ENCODE measurements at places on chromosomes 5 and 9.
A peak's percentile ranks its signal among the peaks of the same experiment; 100 is the strongest.

- no peak for DNase-seq
These were observed 17.9 kb downstream of the SRFBP1 start for GRCh38 chr5:121979691-121980090.

- DNase-seq: peak; percentile 31
These were observed 18.5 kb downstream of the AGTPBP1 start for GRCh38 chr9:85723215-85723614.

GRCh38 chr9:36928670-36929349 is 105.3 kb downstream of the PAX5 start:
- no peak for DNase-seq

GRCh38 chr5:132114150-132115121 is 40.8 kb downstream of the CSF2 start:
- DNase-seq: no peak

GRCh38 chr9:18043978-18044377 is 430.0 kb upstream of the ADAMTSL1 start:
- no peak for DNase-seq

DNA sequence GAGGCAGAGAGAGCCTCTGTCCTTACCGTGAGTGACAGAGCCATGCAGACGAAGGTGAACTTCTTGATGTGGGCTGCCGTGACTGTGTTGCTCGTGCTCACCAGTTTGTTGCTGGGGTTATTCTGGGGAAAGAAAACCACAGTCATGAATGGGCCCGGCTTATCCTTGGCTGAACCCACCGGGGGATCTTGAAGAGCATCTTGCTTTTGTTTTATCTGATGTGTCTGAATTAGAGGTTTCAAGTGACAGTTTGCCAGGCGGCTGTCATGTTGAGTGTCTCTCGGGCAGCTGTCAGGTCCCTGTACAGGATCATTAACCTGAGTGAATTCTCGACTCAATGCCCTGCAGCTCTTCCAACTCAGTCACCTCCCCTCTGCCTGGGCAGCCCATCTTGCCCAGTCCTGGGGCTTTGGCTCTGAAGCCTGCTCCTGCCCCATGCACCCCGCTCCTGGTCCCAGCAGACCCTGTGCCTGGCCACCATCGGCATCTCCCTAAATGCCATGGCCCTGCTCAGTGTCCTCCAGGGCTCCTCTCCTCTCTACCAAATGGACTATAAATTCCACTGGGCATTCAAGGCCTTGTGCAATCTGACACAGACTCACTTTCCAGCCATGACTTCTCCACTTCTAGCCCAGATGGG is 77.4 kb downstream of the OTULIN start:
- DNase-seq: no peak

GRCh38 chr9:130664251-130665028 is at the start of gene PRDM12:
TSS of gene PRDM12 (plus strand) at chr9:130664594. CDS start at chr9:130664654, 60 bp downstream.
- DNase-seq: no peak

DNA sequence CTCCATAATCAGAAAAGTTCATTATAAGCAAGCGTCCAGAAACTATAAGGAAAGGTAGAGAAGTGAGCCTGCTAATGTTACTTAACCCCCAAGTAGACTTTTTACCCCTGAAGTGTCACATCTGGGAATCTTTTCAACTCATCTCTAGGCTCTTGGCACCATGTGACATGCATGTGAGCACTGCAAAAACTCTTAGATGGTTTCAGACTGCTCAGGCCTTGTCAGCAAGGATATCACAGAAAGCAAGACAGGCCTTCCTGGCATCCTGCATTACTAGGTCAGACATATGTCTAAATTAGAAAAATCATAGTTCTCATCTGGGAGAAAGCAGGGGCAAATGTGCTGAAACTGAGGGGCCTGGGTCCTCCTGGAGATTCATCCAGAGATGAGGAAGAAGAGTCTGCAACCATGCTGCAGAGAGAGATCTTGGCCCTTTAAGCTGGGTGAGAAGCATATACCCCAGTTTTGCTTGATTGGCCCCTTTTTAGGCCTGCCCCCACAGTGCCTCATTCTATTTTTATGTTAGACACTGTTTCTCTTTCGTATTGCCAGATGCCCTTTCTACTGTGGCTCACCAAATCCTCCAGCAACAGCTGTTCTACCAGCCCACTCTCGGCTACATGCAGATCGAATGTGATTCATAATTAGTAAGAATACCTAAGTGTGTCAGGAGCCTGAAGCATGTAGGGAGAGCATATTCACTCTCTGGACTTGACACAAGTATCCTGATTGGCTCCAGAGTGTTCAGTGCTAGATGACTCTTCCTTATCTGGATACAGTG is 19.0 kb downstream of the TMEM8B start:
- no peak for DNase-seq

DNA sequence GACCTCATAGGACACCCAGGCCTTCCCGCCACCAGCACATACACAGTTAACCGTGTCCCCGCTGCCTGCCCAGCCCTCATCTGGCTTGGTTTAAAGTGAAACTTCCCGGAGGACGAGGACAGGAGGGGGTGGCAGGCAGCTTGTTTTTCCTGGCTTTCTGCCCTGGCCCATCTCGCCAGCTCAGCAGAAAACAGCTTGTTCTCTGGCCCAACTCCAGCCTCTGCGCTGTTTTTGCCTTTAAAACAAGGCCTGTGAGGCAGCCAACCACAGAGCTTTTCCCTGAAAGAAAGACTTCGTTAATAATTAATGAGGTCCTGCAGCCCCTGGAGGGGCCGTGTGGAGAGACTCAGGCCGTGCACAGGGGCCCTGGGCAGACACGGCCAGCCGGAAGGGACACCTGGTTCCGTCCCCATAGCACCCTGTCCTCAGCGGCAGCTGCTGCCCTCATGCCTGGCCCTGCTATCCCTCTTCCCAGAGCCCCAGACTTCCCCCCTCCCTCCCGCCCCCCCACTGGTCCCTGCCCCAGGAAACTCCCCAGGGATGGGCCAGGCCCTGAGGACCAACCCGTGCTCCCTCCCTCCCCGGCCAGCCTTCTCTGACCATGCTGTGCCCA is 108.7 kb downstream of the RXRA start:
- DNase-seq: peak; percentile 96

- no peak for DNase-seq
These were observed 566 bp upstream of the ALDH7A1 start for GRCh38 chr5:126595486-126596083.

- DNase-seq: no peak
These were observed 28.2 kb downstream of the YIPF5 start for GRCh38 chr5:144142139-144142823.
